ENCODE measurements at places on chromosomes 2 and 18.

GRCh38 chr18:79812052-79812451 is 14.3 kb downstream of the KCNG2 start:
- DNase-seq, result no peak

GRCh38 chr2:203783496-203784203 is 77.2 kb downstream of the CD28 start:
- DNase-seq, result no peak

DNA sequence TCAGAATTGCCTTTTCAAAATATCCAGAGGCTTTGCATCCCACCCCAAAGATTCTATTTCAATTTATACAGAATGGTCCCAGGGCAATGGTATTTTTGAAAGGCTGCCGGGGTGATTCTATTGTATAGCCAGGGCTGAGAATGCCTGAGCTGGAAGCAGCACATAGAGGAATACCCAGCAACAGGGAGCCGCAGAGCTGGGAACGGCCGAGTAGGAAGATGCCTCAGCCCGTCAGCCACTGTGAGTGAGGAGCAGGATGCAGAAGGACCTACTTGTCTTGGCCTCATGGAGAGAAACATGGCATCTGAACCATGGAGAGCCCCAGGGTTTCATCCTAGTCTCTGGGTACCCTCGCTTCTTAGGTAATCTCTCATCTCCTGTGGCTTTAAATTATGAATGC is 170.8 kb upstream of the FHL2 start:
- no peak for DNase-seq

DNA sequence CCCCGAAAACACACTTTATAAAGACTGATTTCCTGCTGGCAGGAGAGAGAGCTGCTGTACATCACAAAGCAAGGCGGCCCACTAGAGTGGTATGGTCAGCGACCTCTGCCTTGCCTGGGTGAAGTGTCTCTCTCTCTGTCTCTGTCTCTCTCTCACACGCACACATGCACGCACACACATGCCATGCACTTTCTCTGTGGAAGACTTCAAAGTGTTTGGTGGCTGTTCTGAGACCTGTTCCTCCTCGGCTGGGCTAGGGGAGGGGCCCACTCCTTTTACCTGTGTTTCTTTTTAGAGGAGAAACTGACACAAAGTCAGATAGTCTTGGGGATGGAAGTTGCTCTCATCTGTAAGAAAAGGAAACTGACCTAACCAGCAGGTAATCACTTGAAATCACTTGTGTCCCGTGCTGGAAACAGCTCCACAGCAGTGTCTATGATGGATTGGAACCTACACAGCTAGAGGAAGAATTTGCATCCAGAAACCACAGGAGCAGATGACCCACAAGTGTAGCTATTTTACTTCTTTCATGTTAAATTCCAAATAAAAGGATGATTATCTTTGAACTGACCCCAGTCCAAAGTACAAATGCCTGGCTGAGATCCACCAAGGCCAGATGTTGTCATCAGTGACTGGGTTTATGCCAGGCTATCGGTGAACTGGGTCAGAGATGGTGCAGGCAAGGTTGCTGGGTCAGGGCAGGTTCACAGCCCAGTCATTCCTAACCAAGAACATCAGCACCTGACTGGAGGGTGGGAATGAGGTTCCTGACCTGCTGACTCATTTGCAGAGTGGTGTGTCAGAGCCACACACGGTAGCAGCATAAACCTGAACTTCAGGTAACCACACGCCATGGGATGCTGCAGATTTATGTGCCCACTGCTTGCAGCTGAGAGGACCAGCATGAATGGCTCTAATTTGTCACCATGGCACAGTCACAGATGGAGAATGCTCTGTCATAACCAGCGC is 63.0 kb downstream of the NPAS2 start:
- DNase-seq, result no peak

DNA sequence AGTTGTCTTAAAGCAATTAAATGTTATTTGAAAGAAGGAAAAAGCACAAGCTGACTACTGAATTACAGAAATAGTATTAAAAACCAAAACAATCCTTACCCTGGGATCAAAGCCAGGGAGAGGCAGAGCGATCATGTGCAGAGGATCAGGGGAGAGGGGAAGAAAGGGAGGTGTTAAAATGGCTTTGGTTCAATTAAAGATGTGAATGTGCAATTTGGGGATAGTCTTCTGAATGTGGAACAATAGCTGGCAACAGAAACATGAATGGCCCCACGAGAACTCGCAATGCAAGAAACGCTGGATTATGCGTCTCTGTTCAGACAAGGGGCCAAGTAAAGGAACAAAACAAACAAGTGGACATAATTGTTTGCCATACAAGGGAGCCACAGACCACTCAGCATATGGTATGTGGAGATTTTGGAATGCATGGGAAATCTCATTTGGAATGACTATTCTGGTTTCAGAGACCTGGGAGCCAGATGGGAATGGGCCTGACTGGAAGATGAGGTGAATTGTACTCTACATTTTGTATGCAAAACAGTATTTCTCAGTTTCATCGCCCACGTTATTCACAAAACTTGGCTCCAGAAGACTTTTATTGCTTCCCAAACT is 155.4 kb downstream of the SLC4A3 start:
- no peak for DNase-seq

GRCh38 chr2:229152674-229153073 is 118.4 kb downstream of the PID1 start:
- DNase-seq, result no peak

GRCh38 chr2:223921204-223921603 is 23.9 kb downstream of the WDFY1 start:
- DNase-seq, result no peak

DNA sequence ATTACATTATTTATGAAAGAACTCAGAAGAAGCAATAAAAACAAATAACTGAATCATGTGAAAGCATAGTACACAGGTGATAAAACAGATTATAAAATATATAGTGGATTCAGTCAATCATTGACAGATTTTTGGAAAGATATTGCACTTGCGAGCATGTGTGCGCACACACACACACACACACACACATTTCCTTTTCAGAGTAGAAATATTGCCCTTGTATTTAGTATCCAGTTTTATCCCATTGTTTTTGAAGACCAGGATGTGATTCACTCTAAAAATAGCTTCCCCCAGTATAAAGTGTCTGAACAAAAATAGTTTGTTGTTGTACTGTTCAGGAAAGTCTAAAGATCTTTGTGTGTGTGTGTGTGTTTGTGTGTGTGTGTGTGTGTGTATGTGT is 145.5 kb downstream of the CALCRL start:
- DNase-seq, result no peak

DNA sequence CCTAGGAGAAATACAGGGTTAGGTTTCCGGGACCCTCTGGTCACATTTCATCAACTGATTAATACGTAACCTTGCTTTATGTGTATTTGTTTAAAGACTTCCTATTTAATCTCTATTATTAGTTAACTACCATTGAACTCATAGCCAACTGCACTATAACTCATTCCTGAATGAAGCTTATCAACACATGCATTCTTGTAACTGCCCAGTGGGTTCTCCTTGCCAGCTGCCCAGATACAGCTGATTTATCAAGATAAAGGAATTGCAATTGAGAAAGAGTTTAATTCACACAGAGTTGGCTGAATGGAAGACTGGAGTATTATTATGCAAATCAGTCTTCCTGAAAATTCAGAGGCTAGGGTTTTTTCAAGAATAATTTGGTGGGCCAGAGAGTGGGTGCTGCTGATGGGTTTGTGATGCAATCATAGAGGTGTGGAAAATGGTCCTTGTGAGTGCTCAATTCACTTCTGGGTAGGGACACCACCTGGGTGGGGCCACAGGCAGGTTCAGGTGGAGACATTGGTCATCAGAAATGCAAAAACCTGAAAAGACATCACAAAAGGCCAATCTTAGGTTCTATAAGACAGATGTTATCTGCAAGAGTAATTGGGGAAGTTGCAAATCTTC is 21.1 kb upstream of the NOSTRIN start:
- no peak for DNase-seq

DNA sequence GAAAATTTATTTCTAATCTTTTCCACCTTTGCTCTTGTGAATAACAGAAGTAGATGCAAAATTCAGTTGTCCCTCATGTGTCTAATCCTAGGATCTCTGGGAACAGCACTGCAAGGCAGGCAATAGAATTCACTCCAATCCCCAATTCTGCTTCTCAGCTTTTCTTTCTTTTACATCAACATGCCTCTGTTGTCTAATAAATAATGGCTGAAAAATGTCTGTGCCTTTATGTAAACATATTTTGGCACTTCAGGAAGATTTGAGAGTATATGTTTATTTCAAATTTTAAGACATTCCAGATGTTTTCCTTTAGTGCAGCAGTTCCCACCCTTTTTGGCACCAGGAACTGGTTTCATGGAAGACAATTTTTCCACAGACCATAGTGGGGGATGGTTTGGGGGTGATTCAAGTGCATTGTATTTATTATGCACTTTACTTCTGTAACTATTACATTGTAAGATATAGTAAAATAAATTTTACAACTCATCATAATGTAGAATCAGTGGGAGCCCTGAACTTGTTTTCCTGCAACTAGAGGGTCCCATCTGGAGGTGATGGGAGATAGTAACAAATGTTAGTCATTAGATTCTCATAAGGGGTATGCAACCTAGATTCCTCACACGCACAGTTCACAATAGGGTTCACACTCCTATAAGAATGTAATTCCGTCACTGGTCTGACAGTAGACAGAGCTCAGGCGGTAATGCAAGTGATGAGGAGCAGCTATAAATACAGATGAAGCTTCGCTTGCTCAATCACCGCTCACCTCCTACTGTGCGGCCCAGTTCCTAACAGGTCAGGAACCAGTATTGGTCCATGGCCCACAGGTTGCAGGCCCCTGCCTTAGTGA is 590.3 kb upstream of the CNTNAP5 start:
- DNase-seq, result no peak

DNA sequence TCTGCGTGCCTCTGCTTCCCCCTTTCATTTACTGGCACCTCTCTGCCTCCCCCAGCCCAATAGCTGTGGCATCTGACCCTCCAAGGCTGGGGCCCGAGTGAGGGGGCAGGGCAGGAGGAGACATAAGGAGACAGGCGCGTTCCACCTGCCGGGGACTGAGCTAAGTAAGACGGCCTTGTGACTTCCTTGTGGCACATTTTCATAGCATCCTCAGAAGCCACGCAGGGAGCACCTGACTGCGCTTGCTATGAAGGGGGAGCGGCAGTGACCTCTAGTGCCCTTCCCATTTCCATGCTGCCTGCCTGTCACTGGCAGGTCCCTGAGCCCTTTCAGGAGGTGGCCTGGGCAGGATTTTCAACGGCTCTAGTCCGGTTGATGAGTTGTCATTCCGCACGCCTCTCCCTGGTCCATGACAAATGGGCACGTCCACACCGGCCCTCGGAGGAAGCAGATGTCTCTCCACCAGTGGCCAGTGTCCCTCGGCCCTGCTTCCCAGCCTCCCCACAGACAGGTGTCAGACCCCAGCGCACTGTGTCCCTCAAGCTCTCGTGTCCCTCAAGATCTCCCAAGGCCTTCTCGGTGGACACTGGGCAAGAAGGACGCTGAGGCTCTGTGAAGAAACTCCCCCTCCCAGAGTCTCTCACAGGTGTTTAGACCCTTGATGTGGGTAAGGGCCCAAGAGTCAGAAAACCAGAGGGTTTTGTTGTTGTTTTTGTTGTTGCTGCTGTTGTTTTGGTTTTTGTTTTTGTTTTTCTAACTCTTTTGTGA is 42.7 kb downstream of the CYP26B1 start:
- DNase-seq, result no peak

GRCh38 chr18:38930881-38931753 is 1365.5 kb upstream of the CELF4 start:
- no peak for DNase-seq

GRCh38 chr2:53188851-53189510 is 578.6 kb upstream of the CHAC2 start:
- DNase-seq, result no peak

GRCh38 chr2:168997118-168997521 is 34.0 kb downstream of the ABCB11 start:
- no peak for DNase-seq

DNA sequence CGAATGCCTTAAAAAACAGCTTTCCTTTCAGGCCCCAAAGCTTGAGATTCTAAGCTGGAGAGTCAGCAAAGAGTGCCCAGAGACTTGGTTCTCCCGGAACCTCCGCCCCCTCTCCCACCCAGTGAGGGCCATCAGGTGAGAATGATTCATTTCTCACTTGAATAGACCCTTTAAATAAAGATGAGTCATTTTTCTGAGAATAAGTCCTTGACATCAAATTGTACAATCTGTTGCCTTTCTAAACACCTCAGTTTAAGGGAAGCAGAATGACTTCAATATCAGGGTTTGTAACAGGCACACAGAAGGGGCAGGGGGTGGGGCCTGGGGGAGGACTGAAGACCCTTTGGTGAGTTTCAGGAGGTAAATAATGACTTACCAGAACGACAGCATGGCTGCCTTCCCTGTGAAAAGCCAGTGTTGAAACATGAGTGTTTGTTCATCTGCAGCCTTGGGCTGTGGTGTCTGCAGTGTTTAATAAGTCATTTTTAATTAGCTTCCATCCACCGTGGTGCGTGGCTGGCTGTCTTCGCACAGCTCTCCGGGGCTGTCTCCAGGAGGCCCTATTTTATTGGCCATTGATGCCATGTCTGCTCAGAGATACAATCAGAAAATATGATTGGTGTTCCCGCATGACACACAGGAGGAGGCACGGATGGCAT is 134.9 kb upstream of the ZNF236 start:
- no peak for DNase-seq

DNA sequence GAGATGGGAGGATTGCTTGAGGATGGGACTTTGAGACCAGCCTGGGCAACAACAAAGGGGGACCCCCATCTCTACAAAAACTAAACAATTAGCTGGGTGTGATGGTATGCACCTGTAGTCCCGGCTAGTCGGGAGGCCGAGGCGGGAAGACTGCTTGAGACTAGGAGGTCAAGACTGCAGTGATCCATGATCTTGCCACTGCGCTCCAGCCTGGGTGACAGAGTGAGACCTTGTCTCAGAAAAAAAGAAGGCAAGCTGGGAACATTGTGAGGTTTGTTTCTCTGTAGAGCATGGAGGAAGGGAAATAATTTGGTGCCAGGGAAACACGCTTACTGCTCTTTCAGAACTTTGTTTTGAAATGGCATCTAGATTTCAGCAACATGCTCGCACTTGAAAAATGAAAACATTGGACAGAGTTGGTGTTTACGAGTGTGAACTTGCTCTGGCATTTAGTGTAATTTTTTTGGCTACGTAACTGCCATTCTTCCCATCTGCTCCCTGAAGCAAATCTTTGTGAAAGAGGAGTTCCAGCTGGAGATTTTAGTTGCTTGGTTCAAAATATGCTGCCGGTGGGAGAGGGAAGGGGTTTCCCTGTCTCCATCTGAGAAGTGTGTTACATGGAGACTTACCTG is 125.6 kb upstream of the DLX2 start:
- DNase-seq, result no peak

GRCh38 chr18:63562284-63562683 is 20.1 kb downstream of the SERPINB12 start:
- DNase-seq, result no peak

DNA sequence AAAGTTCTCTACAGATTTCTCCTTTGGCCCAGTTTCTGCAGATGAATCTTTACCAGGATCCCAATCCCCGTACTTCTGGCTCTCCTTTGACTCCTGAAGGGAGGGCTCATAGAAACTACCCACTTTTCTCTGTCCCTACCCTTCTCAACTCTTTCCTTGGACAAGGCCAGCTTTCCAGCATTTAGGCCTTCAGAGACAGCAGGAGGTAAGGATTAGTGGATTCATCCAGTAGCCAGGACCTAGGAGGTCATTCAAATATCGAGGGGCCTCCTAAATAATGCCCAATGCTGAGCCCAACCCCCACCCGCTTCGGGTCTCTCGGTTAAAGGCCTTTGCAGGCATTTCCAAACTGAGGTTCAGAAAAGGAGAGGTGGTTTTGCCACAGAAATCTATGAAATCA is 4.8 kb upstream of the ZNF532 start:
- no peak for DNase-seq
